Activated CD4-positive, alpha-beta T cell treated with anti-CD3 and anti-CD28 coated beads for 36 hours (primary cell): ENCODE measurements at places on chromosomes 6 and 20.

DNA sequence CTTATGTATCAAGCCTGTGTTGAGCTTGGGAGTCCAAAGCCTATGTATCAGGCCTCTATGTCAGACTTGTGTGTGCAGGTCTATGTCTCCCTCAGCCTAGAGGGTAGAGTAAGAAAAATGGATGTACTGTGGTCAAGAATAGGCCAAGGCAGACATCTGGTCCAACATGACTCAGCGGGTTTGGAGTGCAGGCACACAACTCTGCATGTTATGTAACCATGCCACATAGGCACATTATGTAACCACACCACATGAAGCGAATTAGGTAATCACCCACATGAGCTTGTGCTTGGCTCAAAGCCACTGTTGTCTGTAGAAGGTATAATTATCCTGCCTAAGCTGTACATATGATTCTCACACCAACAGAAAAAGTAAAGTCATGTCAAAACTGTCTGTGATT is 1190.5 kb upstream of the EYS start:
- H3K36me3 ChIP-seq: no peaks in the 10 kb centered on the region
- DNase-seq: no peak
- no peaks in the 10 kb centered on the region for H3K4me1 ChIP-seq

- DNase-seq: no peak
- no peak overlapping the region for H3K4me3 ChIP-seq
- H3K27me3 ChIP-seq: peaks cover 12% of the 10 kb centered on the region
- no peaks in the 10 kb centered on the region for H3K36me3 ChIP-seq
- no peaks in the 10 kb centered on the region for H3K4me1 ChIP-seq
Observed at GRCh38 chr20:40488401-40488800, 200.6 kb downstream of the MAFB start.

GRCh38 chr6:165775721-165776120 is 112.7 kb upstream of the PDE10A start:
- peaks cover 15% of the 10 kb centered on the region for H3K27me3 ChIP-seq
- no peaks in the 10 kb centered on the region for H3K36me3 ChIP-seq
- H3K4me3 ChIP-seq: no peak overlapping the region
- DNase-seq: no peak

DNA sequence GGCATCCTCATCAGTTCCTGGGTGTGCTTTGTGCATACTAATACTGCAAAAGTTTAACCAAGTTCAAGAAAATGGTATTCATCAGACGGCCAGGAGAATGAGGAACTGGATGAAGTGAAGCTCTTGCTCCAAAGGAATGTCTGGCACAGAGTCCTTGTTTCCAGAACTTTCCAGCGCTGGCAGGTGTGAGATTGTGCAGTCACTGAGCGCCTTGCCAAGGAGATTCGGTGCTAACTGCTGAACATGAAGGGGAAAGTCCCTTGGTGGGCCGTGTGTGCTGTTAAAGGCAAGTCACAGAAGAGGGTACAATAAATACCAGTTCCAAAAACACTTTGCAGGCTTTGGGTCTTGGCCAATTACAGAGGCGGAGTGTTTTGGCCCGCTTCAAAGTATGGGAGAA is 262.3 kb upstream of the SOX4 start:
- DNase-seq: no peak
- H3K4me3 ChIP-seq: no peak overlapping the region
- no peaks in the 10 kb centered on the region for H3K4me1 ChIP-seq
- peaks cover 4% of the 10 kb centered on the region for H3K27me3 ChIP-seq
- no peak overlapping the region for H3K27ac ChIP-seq
- no peaks in the 10 kb centered on the region for H3K36me3 ChIP-seq

DNA sequence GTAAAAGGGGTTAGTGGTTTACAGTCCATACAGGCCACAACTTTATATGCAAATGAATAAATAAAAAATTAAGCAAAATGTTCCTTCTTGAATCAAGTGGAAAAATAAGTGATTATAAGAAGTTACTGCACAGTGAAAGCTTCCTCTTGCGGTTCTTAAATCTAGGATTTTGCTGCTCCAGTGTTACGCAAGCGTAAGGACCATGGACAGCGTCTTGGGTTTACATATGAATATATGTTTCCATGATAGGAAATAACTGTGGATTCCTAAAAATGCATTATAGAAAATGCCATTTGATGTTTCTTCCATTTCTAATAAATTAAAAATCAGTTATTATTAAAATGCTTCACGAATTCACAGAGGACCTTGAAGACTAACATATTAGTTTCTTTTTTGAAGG is 176.6 kb upstream of the POU3F2 start:
- DNase-seq: peak; percentile 37
- H3K4me3 ChIP-seq: no peak overlapping the region
- no peak overlapping the region for H3K27ac ChIP-seq
- peaks cover 5% of the 10 kb centered on the region for H3K27me3 ChIP-seq

DNA sequence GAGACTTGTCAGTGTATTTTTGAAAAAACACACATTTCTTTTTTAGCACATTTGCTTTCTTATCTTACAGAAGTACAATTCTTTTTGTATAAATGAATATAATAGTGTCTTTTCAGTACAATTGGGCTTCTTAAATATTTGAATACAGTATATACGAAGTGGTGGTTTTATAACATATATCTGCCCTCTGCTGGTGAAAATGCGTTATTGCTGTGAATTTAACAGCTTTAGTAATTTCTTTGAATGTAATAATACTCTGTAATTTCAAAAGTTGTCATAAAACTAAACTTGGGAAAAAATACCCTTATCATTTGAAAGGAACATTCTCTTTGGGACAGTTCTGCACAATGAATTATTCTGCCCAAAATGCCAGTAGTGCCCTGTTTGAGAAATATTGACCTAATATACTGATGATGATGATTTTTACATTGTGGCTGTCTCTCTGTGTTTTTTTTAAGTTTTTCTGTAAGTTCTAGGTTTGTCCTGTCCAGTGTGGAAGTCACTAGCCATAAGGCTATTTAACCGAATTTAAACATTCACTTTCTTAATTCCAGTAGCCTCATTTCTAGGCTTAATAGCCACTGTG is 19.0 kb downstream of the SMAP1 start:
- H3K27ac ChIP-seq: no peak overlapping the region
- no peaks in the 10 kb centered on the region for H3K27me3 ChIP-seq
- H3K4me3 ChIP-seq: no peak overlapping the region
- H3K36me3 ChIP-seq: peaks cover 7% of the 10 kb centered on the region

DNA sequence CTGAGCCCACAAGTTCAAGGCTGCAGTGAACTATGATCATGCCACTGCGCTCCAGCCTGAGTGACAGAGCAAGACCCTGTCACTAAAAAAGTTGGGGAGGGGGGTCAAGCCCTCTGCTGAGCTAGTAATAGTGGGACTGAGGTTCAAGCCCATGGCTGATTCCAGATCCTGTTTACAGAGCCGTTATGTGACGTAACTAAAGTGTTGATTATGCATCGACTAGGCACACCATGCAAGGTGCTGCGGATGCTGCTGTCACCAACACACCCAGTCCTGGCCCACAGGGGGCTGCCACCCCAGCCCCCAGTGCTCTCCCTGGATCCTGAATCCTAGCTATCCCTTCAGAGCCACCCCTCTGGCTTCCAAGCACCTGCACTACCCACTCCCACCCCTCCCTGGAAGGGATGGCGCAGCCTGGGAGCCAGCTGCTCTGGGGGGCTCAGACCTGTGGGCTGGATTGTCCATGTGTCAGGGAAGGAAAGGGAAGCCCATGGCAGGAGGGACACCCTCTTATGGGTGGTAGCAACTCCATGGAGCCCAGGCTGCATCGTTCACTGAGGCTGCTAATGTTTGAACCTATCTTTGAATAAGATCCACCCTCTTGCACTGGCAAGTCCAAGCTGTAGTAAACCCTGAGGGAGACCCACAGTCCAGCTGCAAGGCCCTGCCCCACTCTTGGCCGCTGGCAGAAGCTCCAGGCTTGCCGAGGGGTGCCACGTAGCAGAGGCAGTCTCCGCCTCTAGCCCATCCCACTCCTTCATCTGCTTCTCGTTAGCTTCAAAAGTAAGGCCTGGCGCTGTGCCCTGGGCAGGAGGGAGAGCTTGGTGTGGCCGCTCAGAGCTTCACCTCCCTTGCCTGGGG is 95.0 kb downstream of the SNX5 start:
- peaks cover 5% of the 10 kb centered on the region for H3K27me3 ChIP-seq
- H3K27ac ChIP-seq: no peak overlapping the region
- H3K4me1 ChIP-seq: peaks cover 15% of the 10 kb centered on the region
- H3K4me3 ChIP-seq: no peak overlapping the region
- H3K36me3 ChIP-seq: no peaks in the 10 kb centered on the region
- DNase-seq: no peak

DNA sequence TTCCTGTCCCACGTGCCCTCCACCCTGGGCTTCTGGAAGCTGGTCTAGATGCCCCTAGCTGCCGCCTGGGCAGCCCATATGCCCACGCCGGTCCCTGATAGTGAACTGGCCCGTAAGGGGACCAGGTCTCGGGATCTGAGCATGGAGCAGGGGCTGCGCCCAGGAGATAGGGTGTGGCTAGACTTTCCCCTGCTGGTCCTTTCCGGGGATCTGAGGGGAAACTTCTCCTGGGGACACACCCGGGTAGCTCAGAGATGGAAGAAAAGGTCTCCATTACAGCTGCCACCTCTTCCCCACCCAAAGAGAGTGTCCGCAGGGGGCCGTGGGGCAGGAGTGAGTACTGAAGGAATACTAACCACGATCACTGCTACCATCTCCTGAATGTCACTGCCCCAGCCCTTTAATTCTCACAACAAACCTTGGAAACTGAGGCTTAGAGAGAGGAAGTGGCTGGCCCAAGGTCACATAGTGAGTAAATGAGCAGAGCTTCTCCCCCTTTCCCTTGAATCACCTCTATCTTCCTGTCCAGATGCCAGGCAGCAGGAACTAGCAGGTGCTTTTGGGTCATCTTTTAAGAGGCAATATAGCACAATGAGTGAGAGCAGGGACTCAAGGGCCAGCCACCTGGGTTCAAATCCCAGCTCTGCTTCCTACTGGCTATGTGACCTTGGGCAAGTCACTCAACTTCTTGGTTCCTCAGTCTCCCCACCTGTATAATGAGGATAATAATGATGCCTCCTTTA is 11.8 kb upstream of the CCN5 start:
- no peak overlapping the region for H3K27ac ChIP-seq
- no peaks in the 10 kb centered on the region for H3K36me3 ChIP-seq
- no peak overlapping the region for H3K4me3 ChIP-seq
- H3K27me3 ChIP-seq: peaks cover 2% of the 10 kb centered on the region

DNA sequence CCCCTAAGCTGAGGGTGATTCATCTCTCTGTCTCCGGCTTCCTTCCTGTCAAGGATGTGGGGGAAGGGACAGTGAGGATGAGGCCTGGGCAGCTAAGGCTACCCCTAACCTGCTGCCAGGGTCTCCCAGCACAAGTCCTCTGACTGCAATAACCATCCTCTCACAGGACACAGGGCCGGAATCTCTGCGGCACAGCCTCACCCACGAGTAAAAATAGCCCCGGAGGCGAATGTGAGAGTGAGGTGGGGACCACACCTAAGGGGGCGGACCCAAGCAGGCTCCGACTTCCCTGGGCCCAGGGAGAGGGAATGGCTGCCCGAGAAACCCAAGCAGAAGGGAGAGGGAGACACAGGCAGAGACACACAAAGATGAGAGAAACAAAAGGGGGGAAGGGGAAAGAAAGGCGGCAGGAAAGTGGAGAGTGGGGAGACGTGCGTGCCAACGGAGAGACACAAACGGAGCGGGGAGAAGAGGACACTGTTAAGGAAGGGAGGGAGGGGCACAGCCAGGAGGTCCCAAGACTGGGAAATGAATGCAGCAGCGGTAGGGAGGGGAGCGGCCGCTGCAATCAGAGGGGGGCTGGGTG is 1.4 kb downstream of the CLIC1 start:
- no peaks in the 10 kb centered on the region for H3K27me3 ChIP-seq
- peak; percentile 72 for DNase-seq
- peaks cover 49% of the 10 kb centered on the region for H3K36me3 ChIP-seq
- peak overlapping the region; percentile 96 for H3K4me3 ChIP-seq

- H3K27me3 ChIP-seq: no peaks in the 10 kb centered on the region
- H3K4me3 ChIP-seq: no peak overlapping the region
- no peak overlapping the region for H3K27ac ChIP-seq
- H3K4me1 ChIP-seq: no peaks in the 10 kb centered on the region
- H3K36me3 ChIP-seq: no peaks in the 10 kb centered on the region
- no peak for DNase-seq
Observed at GRCh38 chr20:8946036-8946940, 122.6 kb upstream of the PLCB4 start.
